Adipose tissue (tissue), 3 donors: ENCODE measurements at places on chromosomes 2 and 18. TPM values are rescaled to one million over a fixed set of nuclear protein-coding genes. Genes with fewer than 3 reads are reported as not detected.

XIRP2 gene
- 0.38 TPM for polyA plus RNA-seq

GALNT13 gene
- polyA plus RNA-seq = 0.23 TPM

SLC5A6 gene
- 33.4 TPM for polyA plus RNA-seq

KIF1A gene
- polyA plus RNA-seq = 0.11 TPM

INHBB gene
- 31.9 TPM for polyA plus RNA-seq

CHRNG gene
- polyA plus RNA-seq = not detected

COLEC12 gene
- 9.5 TPM for polyA plus RNA-seq

SERPINB10 gene
- polyA plus RNA-seq = 0.27 TPM
